ENCODE measurements at places on chromosomes 4 and X. TPM values are rescaled to one million over a fixed set of nuclear protein-coding genes. Genes with fewer than 3 reads are reported as not detected.

Gene PAGE5
- total RNA-seq, result not detected

Gene ALG13
- total RNA-seq, result 21.6 TPM

Gene WNK3
- 1.7 TPM for total RNA-seq

Gene PITX2
- total RNA-seq, result 0.24 TPM

Gene SOD3
- 300 TPM for total RNA-seq

Gene AFAP1
- total RNA-seq, result 27.2 TPM

Gene CT83
- total RNA-seq, result not detected

Gene SFRP2
- total RNA-seq, result 1.4 TPM

Gene AFF2
- total RNA-seq, result 3.2 TPM

Gene DSPP
- total RNA-seq, result not detected

Gene SPANXC
- total RNA-seq, result not detected

Gene MPP1
- total RNA-seq, result 20.1 TPM

Gene FAM236C
- not detected for total RNA-seq

Gene MORC4
- total RNA-seq, result 3.6 TPM

Gene XAGE2
- total RNA-seq, result not detected

Gene LGI2
- total RNA-seq, result 1.1 TPM

Gene LUZP4
- not detected for total RNA-seq

Gene FAM241A
- total RNA-seq, result 6.7 TPM

Gene GABRG1
- total RNA-seq, result not detected

Gene GPR119
- not detected for total RNA-seq

Gene FAM9B
- not detected for total RNA-seq

Gene FAM47E
- 2.2 TPM for total RNA-seq

Gene PCDH7
- total RNA-seq, result 6.6 TPM

Gene DNAAF6
- not detected for total RNA-seq

Gene WDR17
- total RNA-seq, result 0.63 TPM

Gene TLR2
- 18.8 TPM for total RNA-seq

Gene ARHGAP6
- total RNA-seq, result 9.4 TPM

Gene CC2D2A
- 8.0 TPM for total RNA-seq

Gene UGT2A1
- not detected for total RNA-seq

Gene SATL1
- 0.16 TPM for total RNA-seq

Gene PAGE2
- not detected for total RNA-seq

Measured in right atrium auricular region (tissue), 2 donors.